Midbrain (tissue), 1 donor: ENCODE measurements at places on chromosomes 11 and 22.

- no peak for DNase-seq
Observed at GRCh38 chr11:11407763-11408084, 54.7 kb upstream of the CSNK2A3 start.

- no peak for DNase-seq
Observed at GRCh38 chr11:57458060-57458409, 2.3 kb upstream of the RTN4RL2 start.

DNA sequence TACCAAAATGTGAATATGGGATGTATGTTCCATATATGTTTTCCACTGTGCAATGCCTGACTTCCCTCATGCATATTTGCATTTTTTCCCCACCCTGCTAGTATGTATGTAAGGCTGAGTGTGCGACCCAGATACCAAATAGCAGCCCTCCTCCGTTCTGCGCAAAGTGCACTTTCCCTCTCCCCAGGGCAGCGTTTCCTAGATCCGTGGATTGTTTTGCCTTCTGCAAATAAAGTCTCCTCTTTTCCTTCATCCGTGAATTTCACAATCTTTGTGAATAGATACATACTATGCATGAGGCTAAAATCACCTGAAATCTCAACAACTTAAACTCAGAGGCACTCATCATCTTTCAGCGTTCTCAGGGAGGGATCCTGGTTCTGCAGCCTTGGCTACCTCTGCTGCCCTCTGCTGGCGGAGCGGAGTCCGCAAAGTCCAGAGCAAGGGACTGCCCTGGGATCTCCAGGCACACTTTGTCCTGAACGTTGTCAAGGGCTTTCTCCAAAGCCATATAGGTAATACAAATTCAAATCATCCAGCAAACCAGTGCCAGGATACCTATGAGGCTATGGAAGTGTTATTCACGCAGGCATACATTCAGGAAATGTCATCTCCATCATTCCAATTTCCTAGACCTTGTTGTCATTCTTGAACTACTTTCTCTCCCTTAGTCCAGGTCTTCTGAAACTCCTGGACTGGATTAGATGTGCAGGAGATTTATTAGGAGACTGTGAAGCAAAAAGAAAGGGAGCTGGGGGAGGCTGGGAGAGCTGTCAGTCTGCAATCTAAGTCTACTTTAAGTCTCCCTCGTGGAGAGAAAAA is 53.1 kb downstream of the CNTF start:
- DNase-seq = peak; percentile 66

DNA sequence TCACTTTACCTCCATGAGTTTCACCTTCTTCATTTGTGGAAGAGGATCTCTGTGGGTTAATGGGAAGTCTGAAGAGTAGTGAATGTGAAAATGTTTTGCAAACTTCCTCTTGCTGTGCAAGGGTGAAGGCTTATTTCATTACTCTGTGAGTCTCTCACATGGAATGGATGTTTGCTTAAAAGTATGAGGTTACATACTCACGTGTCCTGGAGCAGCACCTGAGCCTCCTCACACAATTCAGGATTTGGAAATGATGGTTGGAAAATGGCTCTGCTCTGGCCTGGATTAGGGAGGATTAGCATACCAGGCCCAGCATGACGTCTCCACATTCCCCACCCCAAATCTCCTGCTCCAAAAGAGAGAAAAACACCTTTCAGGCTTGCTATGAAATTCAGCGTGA is 4.8 kb downstream of the GRAMD1B start:
- DNase-seq = peak; percentile 19

DNA sequence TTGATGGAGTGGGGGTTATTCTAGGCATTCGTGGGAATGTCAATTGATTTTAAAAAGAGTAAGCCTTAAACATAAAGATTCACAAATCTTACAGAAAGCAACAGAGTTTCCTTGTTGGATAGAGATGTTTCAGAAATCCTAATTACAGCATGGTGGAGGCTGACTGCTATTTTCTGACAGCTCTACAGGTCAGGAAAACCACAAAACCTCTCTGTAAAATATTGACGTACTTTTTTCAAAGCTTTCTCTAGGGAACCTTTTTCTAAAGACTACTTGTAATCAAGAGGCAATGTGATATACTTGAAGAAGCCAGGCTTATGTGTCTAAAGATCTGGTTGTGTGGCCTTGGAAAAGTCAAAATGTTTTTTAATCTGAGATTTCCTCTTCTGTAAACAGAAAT is 9.1 kb upstream of the OR8B8 start:
- no peak for DNase-seq

DNA sequence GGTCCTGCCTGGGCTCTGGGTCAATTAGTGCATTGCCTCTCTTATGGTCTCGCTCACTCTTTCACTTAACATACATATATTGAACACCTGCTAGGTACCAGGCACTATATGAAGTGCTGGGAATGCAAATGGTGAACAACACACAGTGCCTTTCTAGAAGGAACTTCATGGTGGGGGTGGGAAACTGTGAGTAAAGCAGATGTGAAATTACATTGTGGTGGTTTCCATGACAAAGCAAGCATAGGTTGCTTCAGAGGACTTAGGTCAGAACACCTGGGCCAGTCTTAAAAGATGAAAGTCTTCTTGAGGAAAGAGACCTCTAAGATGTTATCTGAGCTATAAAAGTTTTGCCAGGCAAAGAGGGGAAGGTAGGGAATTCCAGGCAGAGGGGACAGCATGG is 231.3 kb downstream of the BUD13 start:
- DNase-seq = no peak

GRCh38 chr11:6468712-6469495 is 4.8 kb downstream of the TRIM3 start:
- DNase-seq = peak; percentile 90

GRCh38 chr22:18929459-18929858 is 6.6 kb downstream of the PRODH start:
- DNase-seq = no peak

DNA sequence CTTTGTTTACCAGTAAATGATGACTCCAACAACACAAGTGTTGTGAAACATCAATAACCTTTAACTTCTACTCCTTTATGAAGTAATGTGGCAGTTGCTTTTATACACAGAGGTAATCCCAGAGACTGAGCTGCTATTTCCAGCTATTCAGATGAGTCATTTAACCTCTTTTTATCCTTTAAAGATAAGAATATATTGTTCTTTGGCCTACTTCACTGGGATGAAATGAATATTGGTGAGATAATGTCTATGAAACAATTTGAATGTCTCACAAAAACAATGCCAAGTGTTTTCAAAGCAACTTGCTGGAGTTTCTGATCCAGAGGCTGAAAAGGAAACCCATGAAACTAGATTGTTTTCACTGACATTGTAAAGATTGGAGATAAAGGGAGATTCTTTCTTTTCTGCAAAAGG is 564.4 kb upstream of the LUZP2 start:
- DNase-seq = no peak

GRCh38 chr22:19577422-19577966 is 53.3 kb upstream of the CLDN5 start:
- DNase-seq = no peak

DNA sequence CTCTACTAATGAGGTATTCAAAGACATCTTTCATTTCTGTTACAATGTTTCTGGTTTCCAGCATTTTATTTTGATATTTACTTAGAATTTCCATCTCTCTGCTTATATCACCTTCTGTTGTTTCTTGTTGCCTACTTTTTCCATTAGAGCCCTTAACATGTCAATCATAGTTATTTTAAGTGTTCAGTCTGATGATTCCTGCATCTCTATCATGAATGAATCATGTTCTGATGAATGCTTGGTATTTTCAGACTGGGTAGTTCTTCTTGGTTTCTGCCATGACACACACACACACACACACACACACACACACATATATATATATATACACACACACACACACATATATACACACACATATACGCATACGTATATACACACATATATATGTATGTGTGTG is 486.4 kb upstream of the ISX start:
- no peak for DNase-seq

GRCh38 chr22:37792494-37792893 is 15.2 kb upstream of the GCAT start:
- DNase-seq = no peak

- no peak for DNase-seq
Observed at GRCh38 chr11:65699306-65699705, 12.7 kb upstream of the KAT5 start.

DNA sequence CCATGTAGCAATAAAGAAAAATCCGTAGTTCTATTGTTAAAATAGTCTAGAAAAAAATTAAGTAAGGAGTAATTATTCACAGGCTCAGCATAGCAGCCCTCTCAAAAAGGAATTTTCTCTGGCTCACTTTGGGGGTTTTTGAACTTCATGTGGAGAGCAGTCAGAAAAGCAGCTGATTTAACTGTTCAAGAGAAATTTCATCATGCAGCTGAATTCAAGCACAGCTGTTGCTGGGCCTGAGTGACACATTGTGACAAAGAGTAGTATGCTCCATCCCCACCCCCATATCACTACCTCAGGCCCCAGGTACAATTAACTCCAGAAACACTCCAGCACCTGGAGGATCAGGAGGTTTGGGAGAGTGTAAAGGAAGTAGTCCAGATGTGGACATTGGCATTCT is 272.1 kb downstream of the FAM76B start:
- DNase-seq = no peak

- DNase-seq = no peak
Observed at GRCh38 chr11:6197466-6198200, 1.4 kb upstream of the OR52W1 start.

DNA sequence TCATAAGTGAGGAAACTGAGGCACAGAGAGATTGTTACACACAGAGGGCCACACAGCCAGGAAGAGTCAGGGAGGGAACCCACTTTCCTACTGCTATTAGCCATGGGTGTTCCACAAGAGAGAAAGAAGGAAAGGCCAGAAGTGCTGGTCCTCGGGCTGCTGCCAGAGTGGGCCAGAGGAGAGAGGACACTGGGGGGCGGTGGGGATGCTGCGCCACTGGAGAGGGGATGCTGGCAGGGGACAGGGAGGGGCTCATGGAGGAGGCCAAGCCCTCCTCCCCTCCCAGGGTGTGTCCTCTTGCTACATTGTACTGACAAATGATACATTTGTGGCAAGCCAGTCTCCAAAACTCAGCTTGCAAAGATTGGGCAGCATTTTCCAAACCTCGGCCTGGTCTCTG is 9.9 kb downstream of the IL10RA start:
- DNase-seq = no peak

DNA sequence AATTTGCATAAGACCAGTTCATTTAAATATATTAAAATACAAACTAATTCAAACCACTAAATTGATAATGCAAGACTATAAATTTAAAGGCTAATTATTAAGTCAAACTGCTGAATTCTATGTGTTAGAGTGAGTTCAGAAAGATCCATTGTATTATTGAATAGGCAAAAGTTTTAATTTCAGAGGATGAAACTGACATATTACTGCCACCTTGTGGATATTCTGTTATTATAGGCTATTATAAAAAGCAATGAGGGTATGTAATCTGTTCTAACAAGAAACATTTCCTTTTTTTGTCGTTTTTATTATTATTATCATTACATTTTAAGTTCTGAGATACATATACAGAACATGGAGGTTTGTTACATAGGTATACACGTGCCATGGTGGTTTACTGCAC is 20.9 kb upstream of the NAALAD2 start:
- no peak for DNase-seq

DNA sequence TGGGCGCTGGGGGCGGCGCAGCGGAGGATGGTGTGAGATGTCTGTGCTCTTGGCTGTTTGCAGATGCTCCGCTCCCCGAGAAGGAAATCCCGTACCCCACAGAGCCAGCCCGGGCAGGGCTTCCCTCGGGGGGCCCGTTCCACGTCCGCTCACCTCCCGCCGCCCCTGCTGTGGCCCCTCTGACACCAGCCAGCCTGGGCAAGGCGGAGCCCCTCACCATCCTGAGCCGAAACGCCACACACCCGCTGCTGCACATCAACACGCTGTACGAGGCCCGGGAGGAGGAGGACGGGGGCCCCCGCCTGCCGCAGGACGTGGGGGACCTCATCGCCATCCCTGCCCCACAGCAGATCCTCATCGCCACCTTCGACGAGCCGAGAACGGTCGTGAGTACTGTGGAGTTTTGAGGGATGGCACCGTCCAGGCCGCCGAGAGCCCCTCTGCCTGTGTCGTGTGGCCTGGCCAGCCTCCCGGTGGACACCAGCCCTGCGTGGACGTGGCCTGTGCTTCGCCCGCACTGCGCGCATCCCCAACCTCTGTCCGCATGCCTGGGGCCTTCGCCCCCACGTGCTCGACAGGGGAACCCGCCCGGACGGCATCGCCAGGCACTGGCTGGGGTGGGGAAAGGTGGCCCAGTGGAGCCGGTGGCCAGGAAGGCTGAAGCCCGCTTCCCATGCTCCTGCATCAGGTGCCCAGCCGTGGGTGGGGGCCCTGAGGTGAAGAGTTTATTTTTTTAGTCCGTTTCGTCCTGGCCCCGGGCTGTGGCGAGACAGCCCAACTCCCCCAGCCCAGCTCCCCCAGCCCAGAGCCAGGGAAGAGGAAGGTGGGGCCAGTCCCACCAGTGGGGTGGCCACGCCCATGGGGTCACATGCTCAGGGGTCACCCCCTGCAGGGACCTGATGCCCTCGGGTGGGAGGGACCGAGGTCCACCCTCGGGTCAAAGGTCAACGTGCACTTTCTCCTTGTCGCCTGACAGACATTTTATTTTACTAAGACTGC is 6.5 kb upstream of the TRABD start:
- no peak for DNase-seq

DNA sequence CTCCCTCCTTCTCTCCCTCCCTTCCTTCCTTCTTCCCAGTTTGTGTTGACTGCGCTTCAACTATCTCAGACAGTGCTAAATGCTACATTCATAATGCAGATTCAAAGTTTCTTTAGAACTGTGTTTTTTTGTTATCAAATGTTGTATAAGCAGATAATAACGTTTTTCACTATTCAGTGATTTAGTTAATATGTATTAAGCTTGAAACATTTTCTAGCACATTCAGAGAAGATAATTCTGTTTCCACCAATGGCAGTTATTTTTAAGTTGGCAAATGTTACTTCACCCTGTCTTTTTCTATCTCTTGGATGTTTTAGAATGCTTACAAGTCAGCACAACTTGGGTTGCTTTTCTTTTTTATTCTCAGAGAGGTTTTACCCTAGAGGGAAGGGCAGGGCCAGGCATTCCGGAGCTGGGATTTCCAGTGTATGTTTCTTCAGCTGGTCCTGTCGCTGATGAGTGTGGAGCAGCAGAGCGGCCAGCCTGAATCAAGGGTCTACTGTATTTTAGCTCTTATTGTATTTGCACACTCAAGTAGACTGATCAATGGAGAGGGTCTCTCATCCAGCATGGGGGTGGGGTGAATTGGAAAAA is 162.3 kb upstream of the ARHGAP20 start:
- DNase-seq = no peak

- DNase-seq = peak; percentile 21
Observed at GRCh38 chr11:125165111-125165842, 726 bp downstream of the PKNOX2 start.

- peak; percentile 41 for DNase-seq
Observed at GRCh38 chr11:18704698-18705097, 6.1 kb downstream of the TMEM86A start.

DNA sequence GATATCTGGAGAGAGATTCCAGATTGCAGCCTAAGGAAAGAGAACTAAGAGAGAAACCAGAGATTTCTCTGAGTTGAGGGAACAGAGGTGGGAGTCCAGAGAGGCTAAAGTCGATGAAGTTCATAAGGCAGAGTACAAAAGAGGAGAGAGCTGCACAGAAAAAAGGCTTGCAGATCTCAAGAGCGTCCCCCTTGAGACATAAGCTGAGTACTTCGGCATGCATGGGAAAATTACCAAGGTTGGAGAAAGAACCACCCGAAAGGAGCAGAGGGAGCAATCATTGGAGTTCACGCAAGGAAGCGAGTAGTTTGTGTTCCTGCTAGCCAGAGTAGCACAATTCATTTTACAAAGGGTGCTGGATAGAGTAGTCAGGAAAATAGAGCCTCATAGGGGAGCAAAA is 293.5 kb downstream of the TMEM135 start:
- no peak for DNase-seq
